Bladder microvascular endothelial cell (primary cell): ENCODE measurements at places on chromosomes 7 and 10. TPM values are rescaled to one million over a fixed set of nuclear protein-coding genes. Genes with fewer than 3 reads are reported as not detected.

Gene CLDN4
- total RNA-seq = 0.06 and 0.16 TPM in 2 replicates

Gene UPP1
- total RNA-seq = 39.8 and 51.6 TPM in 2 replicates

Gene PBLD
- total RNA-seq = 1.8 and 3.5 TPM in 2 replicates

Gene ITPRID1
- total RNA-seq = not detected in 2 replicates

Gene CHRM2
- total RNA-seq = under 0.01 TPM in 2 replicates

Gene TRIM73
- total RNA-seq = 0.16 and 0.88 TPM in 2 replicates

Gene SLC18A3
- total RNA-seq = not detected in 2 replicates

Gene TRIL
- 1.6 and 32.7 TPM in 2 replicates for total RNA-seq

Gene KBTBD2
- 43.2 and 76.3 TPM in 2 replicates for total RNA-seq

Gene DLX5
- total RNA-seq = not detected in 2 replicates

Gene PGAM2
- total RNA-seq = not detected in 2 replicates

Gene HOXA10
- 2.3 and 2.6 TPM in 2 replicates for total RNA-seq

Gene TAS2R41
- total RNA-seq = not detected in 2 replicates

Gene SPDYE1
- total RNA-seq = not detected in 2 replicates

Gene PILRA
- 0.06 and 0.16 TPM in 2 replicates for total RNA-seq

Gene STOX1
- 0.19 and 0.32 TPM in 2 replicates for total RNA-seq

Gene THSD7A
- 27.2 and 29.5 TPM in 2 replicates for total RNA-seq
